ENCODE measurements at places on chromosomes 16 and 17. TPM values are rescaled to one million over a fixed set of nuclear protein-coding genes. Genes with fewer than 3 reads are reported as not detected.

- no peak for DNase-seq
- no peak overlapping the region for H3K27ac ChIP-seq
- peaks cover 48% of the 10 kb centered on the region for H3K27me3 ChIP-seq
- H3K4me3 ChIP-seq = no peak overlapping the region
- no peaks in the 10 kb centered on the region for H3K36me3 ChIP-seq
- peaks cover 5% of the 10 kb centered on the region for H3K4me1 ChIP-seq
Observed at GRCh38 chr16:22948603-22949368, 134.8 kb downstream of the HS3ST2 start.

- H3K36me3 ChIP-seq = no peaks in the 10 kb centered on the region
- H3K4me1 ChIP-seq = peaks cover 17% of the 10 kb centered on the region
- H3K27me3 ChIP-seq = no peaks in the 10 kb centered on the region
- peak overlapping the region; percentile 82 for H3K27ac ChIP-seq
Observed at GRCh38 chr16:81424771-81425170, 19.8 kb upstream of the CMIP start.

DNA sequence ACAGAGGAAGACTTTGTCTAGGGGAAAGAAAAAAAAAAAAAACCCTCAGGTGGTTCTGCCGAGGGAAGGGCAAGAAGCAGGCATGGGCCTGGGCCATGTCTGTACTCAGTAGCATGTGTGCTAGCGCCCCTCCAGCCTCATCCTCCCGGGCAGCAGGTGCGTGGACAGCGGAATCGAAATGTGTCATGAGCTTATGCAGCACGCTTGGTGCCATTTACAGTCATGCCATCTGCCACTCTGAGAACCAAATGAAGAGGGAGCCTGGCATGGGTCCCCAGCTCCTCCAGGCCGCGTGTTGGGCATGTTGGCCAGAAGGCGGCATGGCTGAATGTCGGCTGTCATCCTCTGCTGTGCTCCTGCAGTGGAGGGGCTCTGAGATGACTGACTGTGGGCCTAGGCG is 31.4 kb downstream of the CRAMP1 start:
- no peak for DNase-seq
- H3K27me3 ChIP-seq = no peaks in the 10 kb centered on the region
- H3K27ac ChIP-seq = peak overlapping the region; percentile 7
- H3K36me3 ChIP-seq = peaks cover 14% of the 10 kb centered on the region
- peaks cover 21% of the 10 kb centered on the region for H3K4me1 ChIP-seq
- no peak overlapping the region for H3K4me3 ChIP-seq

Gene SEPTIN1
- total RNA-seq = 216 TPM

Gene HS3ST3B1
- 37.6 TPM for total RNA-seq

Data from naive thymus-derived CD8-positive, alpha-beta T cell (primary cell).